Stimulated activated CD8-positive, alpha-beta memory T cell treated with anti-CD3 and anti-CD28 coated beads, Interleukin-4, amount 100 ng/mL, for 4 hours (primary cell): ENCODE measurements at places on chromosomes 5 and 9.

DNA sequence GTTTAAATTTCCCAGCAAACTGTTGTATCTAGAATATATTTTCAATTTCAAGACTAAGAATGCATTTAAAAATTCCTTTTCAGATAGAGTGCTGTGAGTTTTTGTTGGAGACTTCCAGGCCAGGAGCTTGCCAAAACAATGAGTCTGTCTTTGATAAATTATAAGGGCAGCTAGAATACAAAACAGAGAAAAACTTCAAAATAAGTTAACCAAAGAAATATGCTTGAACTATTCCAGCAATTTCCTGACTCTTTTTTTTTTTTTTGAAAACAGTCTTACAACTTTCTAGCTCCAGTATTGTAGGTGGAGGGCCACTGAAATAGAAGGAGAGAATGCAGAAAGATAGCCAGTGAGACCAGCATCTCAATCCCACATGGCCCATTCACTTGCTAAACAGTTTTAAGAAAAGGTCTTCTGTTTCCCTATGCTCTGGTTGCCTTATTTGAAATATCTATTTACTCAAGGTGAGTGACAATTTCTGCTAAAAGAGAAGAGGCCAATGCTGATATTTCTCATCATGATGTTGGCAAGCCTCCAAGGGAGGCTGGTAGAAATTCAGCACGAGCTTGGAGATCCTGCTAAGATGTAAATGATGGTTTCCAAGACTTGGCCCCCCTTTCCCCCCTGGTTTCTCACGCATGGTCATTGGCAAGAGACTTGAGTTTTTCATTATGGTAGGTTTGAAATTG is 103.2 kb downstream of the USP20 start:
- no peak for DNase-seq

DNA sequence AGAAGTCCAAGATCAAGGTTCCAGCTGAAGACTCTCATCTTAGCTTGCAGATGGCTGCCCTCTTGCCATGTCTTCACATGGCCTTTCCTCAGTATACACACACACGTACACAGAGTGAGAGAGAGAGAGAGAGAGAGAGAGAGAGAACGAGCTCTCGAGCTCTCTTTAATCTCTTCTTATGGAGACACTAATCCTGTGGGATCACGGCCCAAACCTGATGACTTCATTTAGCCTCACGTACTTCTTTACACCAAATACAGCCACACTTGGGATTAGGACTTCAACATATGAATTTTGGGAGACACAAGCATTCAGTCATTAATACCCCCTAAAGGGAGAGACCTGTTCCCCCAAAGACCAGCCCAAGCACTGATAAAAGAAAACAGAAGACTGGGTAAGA is 42.8 kb downstream of the SIL1 start:
- DNase-seq: no peak

GRCh38 chr9:27125030-27125429 is 16.0 kb downstream of the TEK start:
- DNase-seq: no peak

- no peak for DNase-seq
Measured at GRCh38 chr5:110264661-110265060, 461.8 kb downstream of the TMEM232 start.

GRCh38 chr5:136080483-136081216 is 51.9 kb downstream of the TGFBI start:
- DNase-seq: peak; percentile 17

DNA sequence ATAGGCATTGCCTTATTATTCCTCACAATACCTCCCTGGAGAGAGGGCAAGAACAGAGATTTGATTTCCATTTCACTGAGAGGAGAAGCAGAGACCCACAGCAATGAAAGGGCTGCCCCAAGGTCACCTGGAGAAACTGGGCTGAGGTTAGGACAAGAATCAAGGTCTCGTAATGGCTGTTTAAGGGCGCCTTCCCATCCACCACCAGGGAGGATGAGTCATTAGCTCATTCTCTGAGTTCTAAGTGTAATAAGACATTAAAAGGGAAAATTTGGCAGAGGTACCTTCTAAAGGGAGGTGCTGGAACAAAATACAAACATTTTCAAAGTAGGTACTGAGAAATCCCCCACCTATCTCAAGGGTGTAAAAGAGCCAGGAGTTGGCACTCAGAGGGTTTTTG is 52.6 kb upstream of the TCERG1 start:
- DNase-seq: no peak

GRCh38 chr5:167250996-167251395 is 1040.4 kb upstream of the WWC1 start:
- no peak for DNase-seq

DNA sequence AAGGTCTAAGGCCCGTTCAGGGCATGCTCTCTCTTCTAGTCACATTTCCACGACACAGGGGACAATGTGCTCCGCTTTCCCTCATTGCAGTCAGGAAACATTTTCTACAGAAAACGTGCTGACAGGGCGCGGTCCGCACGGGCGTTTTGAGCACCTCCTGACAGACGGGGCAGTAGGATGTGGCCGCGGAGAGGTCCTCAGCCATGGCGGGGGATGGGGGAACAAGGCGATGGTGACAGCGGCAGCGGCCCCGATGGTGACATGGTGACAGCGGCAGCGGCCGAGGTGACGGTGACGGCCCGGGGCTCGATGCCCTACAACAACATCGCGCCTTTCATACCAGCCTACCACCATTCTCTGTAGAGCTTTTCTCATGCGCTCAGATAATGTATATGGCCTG is 4.1 kb downstream of the PLPP1 start:
- DNase-seq: no peak

GRCh38 chr5:39427633-39428032 is 2.9 kb upstream of the DAB2 start:
- no peak for DNase-seq

GRCh38 chr9:125631391-125632085 is 75.5 kb downstream of the MAPKAP1 start:
- DNase-seq: no peak

DNA sequence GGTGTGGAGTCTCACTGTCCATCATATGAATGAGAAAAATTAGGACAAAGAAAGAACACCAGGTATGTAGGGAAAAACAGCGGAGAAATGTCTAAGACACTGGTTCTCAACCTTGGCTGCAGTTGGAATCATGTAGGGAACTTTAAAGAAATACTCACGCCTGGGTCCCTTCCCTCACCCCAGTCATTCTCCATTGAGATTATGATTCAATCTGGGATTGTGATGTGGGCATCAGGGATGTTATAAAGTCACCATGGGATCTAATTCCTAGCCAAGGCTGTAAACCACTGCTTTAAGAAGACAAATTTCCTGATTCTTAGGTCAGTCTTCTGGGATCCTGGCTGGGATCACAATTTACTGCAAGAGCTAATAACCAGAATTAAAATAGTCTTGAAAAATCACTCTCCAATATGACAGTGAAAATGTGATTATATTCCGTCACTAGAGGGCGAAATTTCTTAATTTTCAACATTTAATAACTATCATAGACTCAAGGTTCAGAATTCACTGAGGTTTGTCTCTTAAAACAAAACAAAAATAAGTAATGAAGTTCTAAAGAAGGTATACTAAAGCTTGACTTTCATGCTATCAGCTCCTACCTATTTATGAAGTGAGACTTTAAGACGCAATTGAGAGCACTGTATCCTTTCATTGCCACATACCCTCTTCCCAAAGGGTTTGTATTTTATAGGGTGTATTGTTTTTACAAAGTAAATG is 60.5 kb downstream of the GLDC start:
- no peak for DNase-seq

- no peak for DNase-seq
Measured at GRCh38 chr5:112165897-112166737, 253.0 kb downstream of the EPB41L4A start.

GRCh38 chr5:73858776-73859175 is 232.8 kb downstream of the ARHGEF28 start:
- no peak for DNase-seq

GRCh38 chr5:136811551-136811950 is 446.2 kb upstream of the TRPC7 start:
- DNase-seq: no peak

GRCh38 chr5:5905186-5905585 is 473.2 kb downstream of the MED10 start:
- DNase-seq: no peak

DNA sequence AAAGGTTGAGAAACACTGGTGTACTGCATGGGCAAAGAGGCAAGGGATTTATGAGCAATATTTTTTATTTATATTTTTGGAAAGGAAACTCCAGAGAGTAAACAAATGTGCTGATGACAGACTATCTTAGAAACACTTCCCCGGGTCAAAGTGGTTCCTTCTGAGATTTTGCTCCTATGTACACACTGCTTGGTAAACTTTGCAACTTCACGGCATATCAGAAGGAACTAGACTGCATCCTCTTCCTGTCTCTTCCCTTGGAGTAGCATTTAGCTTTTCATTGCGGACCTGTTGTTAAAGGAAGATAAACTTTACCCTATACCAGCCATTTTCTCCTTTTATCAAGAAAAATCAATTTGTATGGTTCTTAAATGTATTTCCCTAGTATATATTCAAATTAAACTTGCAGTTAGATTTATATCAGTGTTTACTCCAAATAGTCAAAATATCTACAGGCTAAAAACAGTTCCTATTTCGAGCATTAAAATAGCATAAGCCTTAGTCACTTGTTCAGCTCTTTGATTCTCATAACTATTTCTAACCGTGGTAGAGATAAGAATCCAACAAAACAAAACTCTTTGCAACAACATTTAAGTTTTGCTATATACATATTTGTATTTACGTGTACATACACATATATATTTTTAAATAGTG is 48.0 kb upstream of the LRRC19 start:
- DNase-seq: no peak

DNA sequence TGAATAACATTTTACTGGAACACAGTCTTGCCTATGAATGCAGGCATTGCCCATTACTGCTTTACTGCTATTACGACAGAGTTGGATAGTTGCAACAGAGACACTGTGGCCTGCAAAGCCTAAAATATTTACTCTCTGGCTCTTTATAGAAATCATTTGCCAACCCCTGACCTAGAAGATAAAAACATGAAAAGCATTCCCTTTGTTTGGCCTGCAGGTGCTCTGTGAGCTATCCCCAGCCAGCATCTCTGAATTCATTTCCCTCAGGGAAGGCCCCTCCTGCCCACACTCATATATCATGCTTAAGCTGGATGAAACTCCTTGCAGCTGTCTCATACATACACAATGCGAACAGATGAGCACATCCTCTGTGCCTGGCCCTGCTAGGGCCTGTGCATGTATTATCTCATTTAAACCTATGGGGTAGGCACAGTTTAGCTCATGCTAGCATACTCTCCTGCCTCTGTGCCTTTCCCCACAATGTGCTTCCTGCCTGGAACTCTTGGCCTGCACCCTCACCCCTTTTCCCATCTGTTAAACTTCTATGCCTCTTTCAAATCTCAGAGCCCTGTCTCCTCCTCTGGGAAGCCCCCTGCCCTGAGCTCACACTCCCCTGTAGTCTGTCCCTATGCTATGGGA is 193.1 kb downstream of the PAX5 start:
- DNase-seq: no peak

DNA sequence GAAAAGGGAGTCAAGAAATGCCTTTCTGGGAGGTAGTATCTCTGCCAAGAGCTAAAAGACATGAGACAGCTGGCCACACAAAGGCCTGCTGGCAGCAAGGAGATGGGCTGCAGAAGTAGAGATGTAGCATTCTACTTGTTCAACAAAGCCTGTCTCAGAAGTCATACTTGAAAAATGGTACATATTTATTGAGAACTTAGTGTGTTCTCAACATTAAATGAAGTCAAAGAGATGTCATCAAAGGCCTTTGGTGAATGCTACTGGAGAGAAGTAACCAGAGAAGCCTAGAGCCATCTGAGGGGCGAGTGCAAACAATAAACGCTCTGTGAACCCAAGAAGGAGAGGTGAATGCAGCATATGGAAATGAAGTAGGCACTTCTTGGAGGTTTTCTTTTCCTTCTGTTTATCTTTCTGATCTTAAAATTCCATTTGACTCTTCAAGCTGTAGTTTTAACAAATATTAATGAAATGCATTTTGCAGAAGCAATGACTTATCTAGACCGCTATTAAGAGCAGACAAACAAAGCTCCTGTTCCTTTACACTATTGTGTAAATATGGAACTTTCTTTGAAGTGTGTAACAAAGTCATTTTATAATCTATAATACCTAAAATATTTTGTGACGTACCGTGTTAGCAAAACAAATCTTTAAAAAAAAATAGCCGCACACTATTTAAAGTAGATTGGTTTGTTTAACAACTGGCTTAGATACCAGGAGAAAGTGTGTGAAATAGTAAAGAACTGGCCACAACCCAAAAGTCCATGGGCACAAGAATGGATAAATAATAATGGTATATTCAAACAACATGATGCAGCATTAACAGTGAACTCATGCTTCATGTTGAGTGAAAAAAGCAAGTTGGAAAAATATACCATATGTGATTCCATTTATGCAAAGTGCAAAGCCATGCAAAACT is 70.2 kb downstream of the ZNF608 start:
- DNase-seq: no peak

GRCh38 chr5:155052532-155052931 is 39.0 kb downstream of the KIF4B start:
- no peak for DNase-seq

- no peak for DNase-seq
Measured at GRCh38 chr9:35579130-35579529, 25.9 kb upstream of the TESK1 start.

DNA sequence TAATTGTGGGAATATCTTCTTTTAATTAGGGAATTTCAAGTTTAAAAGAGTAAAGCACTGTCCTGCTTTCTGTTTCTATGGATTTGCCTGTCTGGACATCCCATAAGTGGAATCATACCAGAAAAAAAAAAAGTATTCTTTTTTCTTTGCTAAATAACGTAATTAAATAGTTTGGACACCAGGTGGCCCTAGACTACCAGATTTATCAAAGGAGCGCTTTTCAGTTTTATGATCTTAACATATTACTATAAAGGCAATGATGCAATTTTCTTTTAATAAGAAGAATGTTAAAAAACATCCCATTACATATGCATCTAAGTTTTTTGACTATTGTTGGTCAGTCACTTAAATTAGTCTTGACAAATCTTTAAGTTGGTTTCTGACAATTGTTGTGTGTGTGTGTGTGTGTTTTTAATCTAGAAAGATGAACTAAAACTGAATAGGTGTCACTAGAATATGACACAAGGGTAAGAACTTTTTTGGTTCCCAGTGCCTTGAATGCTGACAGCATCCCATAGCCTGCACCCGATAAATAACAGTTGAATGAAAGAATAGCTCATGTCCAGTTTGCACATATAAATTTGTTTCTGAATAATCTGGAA is 49.5 kb downstream of the C5orf22 start:
- no peak for DNase-seq

- no peak for DNase-seq
Measured at GRCh38 chr5:84445049-84445685, 60.5 kb upstream of the EDIL3 start.

- no peak for DNase-seq
Measured at GRCh38 chr5:36089989-36090388, 23.3 kb upstream of the UGT3A2 start.

- DNase-seq: no peak
Measured at GRCh38 chr5:54090495-54091120, 219.8 kb downstream of the ARL15 start.
